Stimulated activated memory B cell treated with anti-CD40 and anti-IgM and Interleukin-4, amounts not matched to agents 10 μg/mL and 1 μg/mL and 100 μg/mL, for 72 hours (primary cell): ENCODE measurements at places on chromosomes 2 and 18.
A peak's percentile ranks its signal among the peaks of the same experiment; 100 is the strongest.

- peaks cover 74% of the 10 kb centered on the region for H3K27me3 ChIP-seq
- ATAC-seq: peak; percentile 66
- H3K36me3 ChIP-seq: no peaks in the 10 kb centered on the region
- H3K4me3 ChIP-seq: peak overlapping the region; percentile 79
These were observed 993 bp downstream of the RBMS1 start for GRCh38 chr2:160492401-160493226.

- ATAC-seq: peak; percentile 80
- H3K4me1 ChIP-seq: peaks cover 97% of the 10 kb centered on the region
- H3K36me3 ChIP-seq: peaks cover 71% of the 10 kb centered on the region
- no peaks in the 10 kb centered on the region for H3K27me3 ChIP-seq
- H3K4me3 ChIP-seq: peak overlapping the region; percentile 2
These were observed 12.8 kb downstream of the TANK start for GRCh38 chr2:161172901-161173540.

DNA sequence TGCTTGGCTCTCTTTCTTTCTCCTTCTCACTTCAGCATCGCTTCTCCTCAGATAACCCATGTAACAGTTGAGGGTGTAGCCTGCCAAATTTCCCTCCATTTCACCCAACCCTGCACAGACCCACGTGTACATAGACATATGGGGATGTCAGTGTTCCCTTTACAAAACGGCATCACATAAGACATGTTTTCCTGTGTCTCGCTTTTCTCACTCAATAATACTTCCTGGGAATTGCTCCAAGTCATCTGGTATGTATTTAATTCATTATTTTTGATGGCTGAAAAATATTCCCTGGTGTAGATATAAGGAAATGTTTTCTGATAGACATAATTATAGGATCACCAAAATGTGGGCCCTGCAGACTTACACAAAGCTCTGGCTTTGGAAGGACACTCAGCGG is 176.8 kb downstream of the LOXHD1 start:
- H3K27ac ChIP-seq: no peak overlapping the region
- no peaks in the 10 kb centered on the region for H3K4me1 ChIP-seq
- H3K27me3 ChIP-seq: peaks cover 37% of the 10 kb centered on the region
- H3K36me3 ChIP-seq: no peaks in the 10 kb centered on the region
- no peak overlapping the region for H3K4me3 ChIP-seq
- no peak for ATAC-seq

DNA sequence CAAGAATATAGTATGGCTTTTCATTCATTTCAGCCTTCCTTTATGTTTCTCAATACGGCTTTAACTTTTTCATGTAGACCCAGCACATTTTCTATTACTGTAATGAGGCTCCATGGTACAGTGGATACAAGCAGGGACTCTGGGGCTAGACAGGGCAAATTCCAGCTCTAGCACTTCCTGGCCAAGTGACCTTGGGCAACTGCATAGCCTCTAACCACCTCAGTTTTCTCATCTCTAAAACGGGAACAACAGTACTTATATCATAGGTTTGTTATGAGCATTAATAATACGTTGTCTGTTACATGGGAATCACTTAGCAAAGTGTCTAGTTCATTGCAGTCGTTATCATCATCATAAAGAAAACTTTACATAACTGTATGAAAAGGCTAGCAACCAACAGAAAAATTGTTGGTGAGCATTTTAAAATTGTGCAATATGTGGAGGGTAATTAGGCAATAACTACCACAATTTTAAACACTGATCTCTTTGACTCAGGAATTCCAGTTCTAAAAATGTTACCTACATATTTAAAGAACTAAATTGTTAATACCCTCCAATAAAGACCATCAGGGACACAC is 13.7 kb upstream of the RMDN2 start:
- H3K36me3 ChIP-seq: no peaks in the 10 kb centered on the region
- no peak overlapping the region for H3K27ac ChIP-seq
- H3K4me3 ChIP-seq: no peak overlapping the region
- no peaks in the 10 kb centered on the region for H3K4me1 ChIP-seq

GRCh38 chr18:48732767-48733424 is 194.1 kb downstream of the CTIF start:
- peak; percentile 78 for ATAC-seq
- H3K27me3 ChIP-seq: no peaks in the 10 kb centered on the region
- peaks cover 21% of the 10 kb centered on the region for H3K4me1 ChIP-seq
- H3K27ac ChIP-seq: no peak overlapping the region
- no peak overlapping the region for H3K4me3 ChIP-seq

DNA sequence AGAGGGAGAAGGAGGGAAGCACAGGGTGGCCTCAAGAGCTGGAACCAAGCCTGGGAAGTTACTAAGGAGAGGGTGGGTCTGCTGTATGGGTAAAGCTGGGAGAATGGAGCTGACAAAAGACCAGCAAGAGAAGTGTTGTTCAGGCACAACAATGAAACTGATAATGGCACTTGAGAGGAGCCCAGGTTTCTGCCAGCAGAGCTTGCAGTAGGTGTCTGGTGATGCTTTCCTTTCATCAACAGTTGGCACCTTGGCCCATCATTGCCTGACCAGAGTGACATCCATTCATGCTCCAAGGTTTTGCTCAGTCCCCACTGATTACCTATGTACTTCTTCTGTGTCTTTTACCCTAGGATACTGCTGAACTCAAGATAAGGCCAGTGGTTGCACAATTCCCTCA is 92.9 kb upstream of the CXCR4 start:
- no peak overlapping the region for H3K4me3 ChIP-seq
- H3K36me3 ChIP-seq: no peaks in the 10 kb centered on the region
